COLO829 (cell line): ENCODE measurements at places on chromosomes 1 and 21.

- no peak for DNase-seq
Measured at GRCh38 chr1:218546314-218546713, 201.2 kb downstream of the TGFB2 start.

DNA sequence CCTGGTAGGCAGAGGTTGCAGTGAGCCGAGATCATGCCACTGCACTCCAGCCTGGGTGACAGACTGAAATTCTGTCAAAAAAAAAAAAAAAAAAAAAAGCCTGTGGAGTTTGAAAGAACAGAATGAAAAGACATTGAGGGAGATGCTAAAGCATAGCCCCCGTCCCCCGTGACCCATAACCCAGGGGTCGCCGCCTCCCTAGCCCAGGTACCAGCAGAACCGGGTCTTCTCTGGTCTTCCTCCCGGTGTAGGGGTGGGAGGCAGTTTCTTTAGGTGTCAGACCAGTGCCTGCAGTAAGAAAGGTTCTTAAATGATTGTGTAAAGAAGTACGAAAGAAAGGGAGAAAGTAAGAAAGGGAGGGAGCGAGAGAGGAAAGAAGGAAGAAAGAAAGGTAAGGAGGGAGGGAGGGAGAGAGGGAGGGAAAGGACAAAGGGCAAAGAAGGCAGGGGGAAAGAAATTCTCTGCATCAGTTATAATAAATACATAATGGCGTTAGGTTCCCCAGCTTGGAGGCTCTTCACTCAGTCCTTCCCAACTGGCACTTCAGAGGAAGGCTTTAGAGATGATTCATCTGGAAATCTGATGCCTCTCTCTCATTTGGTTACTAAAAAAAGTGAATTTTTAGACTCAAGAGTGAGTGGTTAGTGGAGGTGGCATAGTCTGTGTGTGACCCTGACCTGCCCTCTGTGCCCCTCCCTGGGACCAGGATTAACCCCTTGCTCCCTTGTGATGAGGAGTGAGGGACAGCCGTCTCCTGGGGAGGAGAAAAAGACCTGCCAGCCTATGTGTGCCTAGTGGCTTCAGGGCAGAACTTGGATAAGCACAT, 1.1 kb downstream of the IL24 start:
- DNase-seq = no peak

DNA sequence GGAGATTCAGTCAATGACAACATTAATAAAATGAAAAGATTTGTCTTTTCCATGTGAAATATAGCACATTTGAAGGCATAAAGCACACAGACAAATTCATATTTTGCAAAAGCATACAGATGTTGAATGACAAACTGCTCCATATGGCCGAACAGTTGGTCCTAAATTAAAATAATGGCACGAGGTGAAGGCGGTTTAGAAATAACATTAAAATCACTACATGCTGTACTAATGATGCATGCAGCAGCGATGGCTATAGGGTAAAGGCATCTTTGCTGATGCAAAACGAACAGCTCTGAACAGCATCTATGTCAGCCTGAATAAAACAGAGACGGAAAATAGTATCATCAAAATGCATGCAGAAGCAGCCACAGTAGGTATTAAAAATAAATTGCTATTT, 102.6 kb downstream of the TTLL7 start:
- DNase-seq = no peak

GRCh38 chr1:157233131-157233530, 94.9 kb upstream of the ETV3 start:
- no peak for DNase-seq

- DNase-seq = no peak
Measured at GRCh38 chr1:183635099-183635605, 431 bp downstream of the ARPC5 start.

- DNase-seq = no peak
Measured at GRCh38 chr1:115978292-115978941, 2.1 kb downstream of the SLC22A15 start.

GRCh38 chr1:61432616-61433388, 292.1 kb downstream of the TM2D1 start:
- peak; percentile 46 for DNase-seq

DNA sequence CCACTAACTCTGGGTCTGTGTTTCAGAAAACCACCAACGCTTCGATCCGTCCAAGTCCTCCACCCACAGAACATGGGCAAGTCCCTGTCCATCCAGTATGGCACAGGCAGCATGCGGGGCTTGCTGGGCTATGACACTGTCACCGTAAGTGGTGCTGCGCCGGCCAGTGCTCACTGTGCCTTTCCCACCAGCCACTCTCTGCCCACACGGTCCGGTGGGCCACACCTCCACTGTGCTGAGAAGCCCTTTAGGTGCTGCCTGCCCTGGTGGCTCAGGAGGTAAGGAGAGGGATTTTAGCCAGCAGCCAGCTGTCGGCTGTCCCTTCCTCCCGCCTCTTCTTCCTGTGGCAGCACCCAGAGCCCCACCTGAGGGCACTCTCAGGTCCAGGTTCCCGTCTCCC, 33.9 kb downstream of the PROK1 start:
- DNase-seq = no peak

DNA sequence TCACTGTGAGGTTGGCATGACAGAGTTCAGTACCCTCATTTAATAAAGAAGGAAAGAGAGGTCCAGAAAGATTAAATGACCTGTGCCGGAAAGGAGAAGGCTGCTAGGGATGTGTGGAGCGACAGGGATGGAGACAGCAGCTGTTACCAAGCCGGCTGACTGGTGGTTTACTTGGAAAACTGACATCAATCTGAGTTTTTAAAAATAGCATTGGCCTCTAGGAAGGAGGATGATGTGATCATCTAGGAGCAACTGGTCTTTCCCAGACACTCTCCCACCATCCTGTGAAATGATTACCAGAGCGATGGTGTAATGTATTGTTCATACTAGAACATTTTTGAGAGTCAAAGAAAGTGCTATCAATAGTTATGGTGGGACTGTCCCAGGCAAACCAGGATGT, 154.4 kb downstream of the ZSCAN20 start:
- no peak for DNase-seq

DNA sequence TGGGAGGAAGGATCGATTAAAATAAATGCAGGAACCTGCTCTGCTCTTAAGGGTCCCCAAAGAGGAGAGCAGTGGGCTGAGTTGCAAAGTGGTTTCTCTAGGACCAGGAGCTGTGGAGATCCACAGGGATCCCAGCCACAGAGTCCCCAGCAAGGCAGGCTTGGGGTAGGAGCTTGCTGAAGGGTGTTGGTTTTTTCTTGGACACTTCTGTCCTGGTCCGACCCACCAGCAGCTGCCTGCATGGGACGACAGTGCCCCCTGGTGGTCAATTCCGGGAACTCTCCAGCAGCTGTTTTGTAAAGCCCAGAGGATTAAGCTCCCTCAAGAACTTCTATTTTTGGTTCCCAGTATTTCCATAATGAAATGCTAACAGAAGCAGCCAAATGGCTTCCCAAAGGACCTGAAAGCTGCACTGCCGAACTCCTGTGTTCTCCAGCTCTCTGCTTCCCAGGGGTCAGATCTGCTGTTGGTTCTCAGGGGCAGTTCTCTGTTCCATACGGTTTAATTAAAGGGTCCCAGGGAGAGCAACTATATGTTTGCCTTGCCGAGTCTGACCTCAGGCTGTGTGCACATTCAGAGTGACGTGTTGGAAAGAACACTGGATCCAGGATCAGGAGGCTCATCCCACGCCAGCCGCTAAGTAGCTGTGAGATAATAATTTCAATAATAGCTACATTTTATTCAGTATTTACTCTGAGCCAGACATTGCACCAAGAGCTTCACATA, 23.2 kb downstream of the NENF start:
- peak; percentile 91 for DNase-seq

- DNase-seq = no peak
Measured at GRCh38 chr1:161244888-161245287, 6.9 kb upstream of the NR1I3 start.

GRCh38 chr1:169381162-169381561, 13.2 kb downstream of the BLZF1 start:
- DNase-seq = no peak

DNA sequence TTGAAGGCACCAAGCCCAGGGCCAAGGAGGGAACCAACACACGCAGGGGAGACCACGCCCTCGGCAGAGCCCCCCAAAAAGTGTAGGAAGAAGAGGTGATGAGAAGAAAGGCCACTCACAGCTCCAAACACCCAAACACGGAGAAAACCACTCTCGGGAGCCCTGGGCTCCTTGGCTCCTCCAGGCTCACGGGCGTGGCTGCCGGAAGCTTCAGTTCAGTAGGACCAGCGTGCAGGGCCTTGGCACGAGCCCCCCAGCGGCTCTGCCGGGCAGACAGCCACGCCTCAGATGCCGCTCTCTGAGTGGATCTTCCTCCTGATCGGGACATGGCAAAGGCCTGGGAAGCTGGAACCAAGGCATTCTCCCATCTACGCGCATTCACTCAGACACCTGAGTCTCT, 94.0 kb downstream of the NPHP4 start:
- DNase-seq = no peak

DNA sequence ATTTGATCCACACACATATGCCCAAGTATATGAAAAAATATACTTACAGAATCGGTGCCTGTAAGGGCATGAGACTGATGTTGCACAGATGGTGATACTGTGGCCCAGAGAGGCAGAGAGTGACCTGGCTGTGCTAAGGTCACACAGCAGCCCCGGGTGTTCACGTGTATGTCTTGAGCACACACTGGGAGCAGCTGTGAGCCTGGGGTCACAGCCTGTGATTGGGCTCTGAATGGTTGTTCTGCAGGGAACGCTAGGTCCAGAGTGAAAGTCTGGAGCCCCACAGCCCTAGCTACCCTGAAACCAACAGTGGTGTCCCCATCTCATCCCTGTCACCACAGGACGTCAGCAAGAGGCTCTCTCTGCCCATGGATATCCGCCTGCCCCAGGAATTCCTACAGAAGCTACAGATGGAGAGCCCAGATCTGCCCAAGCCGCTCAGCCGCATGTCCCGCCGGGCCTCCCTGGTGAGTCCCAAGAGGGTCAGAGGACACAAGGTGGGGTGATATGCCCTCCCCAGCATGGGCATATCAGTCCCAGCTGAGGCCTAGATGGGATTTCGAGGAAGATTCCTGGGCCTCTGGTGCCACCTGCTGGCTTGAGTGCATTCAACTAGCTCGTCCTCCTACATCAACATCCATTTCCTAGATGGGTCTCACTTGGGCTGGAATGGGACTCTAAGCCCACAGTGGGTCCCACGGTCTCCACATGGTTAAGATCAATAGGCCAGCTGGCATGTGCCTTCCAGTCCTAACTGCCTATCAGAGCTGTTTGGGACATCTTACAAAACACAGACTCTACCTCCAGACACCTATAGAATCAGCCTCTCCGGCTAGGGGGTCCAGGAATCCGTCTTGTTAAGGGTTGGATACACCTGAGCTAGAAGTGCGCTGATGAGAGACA, 19.7 kb downstream of the CDK18 start:
- DNase-seq = peak; percentile 91

DNA sequence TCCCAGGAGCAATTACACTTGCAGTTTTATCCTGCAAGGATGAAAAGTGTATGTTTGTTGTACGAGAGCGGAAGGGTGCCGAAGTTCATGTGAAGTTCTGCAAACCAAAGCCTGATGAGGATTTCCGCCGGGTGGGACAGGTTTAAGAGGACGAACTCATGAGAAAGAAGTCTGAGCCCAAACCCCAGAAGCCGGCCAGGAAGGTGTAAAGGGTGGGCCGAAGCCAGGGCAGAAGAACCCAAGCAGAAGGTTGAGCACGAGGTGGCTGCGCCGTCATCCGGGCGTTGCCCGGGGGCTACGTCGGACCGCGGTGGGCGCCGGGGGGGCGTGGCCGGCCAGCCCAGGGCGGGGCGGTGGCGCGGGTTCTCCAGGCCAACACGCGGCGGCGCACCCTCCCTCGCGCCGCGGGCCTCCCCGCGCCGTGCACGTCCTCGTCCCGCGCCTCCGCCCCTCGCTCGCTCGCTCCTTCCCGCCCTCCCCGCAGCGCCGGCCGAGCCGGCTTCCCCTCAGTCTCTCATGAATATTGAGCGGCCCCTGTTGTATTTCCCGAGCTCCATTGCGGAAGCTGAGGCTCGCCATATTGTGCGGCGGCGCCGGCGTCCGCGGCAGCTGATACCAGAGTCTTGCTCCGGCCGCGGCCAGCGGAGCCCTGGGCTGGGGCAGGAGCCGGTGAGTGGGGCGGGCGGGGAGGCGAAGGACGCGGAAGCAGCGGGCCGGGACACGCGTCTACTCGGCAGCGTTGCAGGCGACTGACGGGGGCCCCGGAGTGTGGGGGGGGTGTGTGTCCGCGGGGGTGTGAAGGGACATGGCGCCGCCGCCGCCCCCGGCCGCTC, at the start of gene RNF2:
Gene RNF2 (plus strand): TSS at position 578 of the 833 bp plus-strand sequence. CDS start 41,996 bp downstream, outside the sequence.
- DNase-seq = peak; percentile 48

DNA sequence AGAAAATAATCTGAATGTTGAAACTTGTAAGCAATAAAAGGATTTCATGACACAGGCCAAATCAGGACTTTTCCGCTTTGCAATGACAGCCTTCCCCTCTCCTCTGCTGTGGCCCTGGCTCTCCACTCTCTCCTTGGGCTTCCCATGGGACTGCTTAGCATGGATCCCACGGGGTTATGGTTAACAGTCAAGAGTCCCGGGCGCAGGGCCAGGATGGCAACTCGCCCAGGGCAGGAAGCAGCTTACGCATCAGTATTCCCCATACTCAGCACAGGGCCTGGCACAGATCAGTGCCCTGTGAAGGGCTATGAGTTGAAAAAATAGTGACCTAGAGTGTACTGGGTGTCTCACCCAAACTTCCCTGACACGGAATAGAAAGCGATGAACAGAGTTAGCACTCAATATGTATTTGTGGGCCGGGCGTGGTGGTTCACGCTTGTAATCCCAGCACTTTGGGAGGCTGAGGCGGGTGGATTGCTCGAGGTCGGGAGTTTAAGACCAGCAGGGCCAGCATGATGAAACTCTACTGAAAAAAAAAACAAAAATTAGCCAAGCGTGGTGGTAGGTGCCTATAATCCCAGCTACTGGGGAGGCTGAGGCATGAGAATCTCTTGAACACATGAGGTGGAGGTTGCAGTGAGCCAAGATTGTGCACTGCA, 29.1 kb upstream of the GRHL3 start:
- peak; percentile 84 for DNase-seq

DNA sequence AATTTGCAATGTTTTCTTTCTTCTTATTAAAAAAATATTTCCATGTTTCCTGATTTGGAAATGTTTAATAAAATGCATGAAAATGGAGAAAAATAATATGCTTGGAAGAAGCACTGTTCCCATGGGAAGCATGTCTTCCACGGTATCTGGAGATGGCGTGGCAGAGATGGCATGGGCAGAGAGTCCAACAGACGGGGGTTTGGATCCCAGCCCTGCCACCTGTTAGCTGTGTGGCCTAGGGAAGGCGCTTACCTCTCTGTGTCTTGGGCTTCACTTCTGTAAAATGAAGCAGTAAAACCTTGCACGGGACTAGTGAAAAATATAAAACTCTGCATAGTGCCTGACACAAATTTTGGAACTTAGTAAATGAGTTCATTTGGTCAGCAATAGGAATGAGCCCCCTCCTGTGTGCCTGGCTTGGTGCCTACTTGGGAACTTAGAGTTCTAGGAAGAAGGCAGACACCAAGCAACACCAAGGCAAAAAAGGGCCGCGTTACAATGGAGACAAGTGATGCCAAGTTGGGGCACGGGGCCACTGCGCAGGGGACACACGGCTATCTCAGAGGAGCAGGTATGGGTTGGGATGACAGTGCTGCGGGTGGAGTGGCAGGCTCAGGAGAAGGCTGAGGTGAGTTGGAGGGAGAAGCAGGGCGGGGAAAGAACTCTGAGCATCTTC, 124.2 kb downstream of the KCNN3 start:
- no peak for DNase-seq
